ENCODE measurements at places on chromosomes 2 and 18.

- peak; percentile 8 for DNase-seq
Measured at GRCh38 chr2:177753682-177754491, 318.7 kb downstream of the PDE11A start.

DNA sequence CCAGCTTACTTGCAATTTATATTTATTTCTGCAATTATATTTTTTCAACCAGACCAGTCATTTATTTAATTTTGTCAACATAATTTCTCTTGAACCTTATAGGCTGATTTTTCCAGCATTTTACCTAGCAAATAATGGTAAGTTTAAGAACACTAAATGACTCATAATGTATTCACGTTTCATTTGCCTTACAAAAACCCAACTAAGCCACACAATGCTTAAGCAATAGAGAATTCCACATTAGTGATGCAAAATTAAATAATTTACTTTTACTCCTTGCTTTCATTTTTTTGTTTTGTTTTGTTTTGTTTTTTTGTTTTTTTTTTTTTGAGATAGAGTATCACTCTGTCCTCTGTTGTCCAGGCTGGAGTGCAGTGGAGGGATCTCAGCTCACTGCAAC, 110.4 kb upstream of the VRK2 start:
- DNase-seq = no peak

GRCh38 chr2:70984576-70985282, 6.3 kb downstream of the ANKRD53 start:
- DNase-seq = peak; percentile 62

DNA sequence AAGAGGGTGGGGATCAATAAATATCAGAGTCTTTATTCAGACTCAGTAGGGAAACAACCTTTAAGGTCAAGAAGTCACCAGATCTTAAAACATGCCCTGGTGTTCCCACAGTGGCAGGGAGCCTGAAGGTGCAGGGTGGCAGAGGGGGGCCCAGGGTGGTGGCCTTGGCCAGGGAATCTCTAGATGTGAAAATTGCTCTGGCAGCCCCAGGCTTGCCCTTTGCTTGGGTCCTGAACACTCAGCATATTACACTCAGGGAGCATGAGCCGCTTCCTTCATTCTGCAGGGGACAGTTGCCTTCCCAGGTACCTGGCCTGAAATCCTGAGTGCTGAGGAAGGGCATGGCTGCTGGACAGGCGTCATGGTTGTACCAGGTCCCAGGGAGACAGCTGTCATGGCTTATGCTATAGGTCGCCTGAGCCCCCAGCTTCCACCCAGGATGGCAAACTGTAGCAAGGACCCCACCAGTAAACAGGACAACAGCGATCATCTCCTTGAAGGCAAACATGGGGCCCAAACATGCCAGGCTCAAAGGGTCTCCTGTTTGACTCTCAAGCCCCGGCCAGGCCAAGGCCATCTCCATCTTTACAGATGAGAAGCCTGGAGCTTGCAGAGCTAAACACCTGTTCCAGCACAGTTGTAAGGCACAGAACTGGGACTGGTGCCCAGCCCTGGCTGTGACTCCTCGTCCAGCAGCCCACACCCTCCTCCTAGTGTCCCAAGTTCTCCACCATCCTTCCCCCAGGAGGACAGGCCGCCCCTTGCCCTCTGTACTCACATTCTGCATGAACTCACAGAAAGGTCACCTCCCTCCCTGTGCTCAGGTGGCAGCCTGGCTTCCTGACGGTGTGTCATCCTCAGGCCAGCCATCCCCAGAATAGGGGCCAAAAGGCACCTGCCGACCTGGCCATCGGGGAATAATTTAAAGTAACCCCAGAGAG, 14.6 kb downstream of the ABCG8 start:
- no peak for DNase-seq

- no peak for DNase-seq
Measured at GRCh38 chr18:10049747-10050146, 135.9 kb downstream of the VAPA start.

DNA sequence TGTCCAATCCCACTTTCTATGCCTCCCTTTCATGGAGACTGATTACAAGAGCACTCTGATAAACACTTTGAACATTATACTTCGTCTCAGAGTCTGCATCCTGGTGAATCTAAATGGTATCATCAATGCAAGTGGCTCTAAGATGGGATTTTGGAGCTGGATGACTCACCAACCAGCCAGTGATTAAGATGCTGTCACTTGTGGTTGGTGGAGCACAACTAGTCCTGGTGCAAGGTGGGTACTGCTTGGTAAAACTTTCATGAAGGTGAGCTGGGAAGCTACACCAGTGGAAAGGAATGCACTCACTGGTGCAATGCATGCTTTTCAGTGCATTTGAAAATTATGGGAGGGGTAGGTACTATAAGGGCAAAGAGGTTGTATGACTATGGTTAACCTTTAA, 137.7 kb upstream of the TRIB2 start:
- no peak for DNase-seq

GRCh38 chr2:154527962-154528361, 170.5 kb upstream of the KCNJ3 start:
- DNase-seq = no peak

DNA sequence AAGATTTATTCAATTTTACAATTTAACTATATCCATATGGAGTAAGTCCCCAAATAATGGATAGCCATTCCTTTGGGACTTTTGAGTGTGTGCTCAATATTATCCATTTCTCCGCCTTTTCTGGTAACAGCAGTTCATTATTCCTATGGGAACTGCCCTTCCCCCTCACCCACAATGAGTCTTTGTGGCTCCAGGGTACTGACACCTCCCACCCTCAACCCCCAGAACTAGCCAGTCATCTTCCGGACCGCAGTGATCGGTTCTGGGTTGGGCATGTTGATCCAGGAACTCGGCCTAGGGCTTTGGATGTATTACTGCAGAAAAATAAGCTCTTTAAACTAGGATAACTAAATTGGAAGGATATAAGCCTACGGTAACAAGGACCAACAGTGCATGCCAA, 45.4 kb upstream of the CCDC150 start:
- no peak for DNase-seq

DNA sequence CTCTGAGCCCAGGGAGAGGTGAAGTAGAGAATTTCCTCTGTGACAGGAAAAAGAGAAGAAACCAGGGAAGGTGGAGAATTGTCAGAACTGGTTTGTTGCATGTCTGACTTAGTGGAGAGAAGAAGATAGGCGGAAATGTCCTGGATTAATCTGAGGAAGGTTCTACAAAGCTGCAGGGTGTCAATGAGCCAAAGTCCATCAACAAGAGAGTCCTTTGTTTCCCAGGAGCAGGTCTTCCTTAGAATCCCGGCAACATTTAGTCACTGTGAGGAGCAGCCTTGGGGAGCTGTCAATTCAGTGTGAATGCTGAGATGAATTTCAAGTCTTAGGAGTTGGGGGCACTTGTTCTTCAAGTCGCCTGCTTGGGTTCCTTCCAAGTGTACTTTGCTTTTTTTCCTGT, 88.4 kb upstream of the CELF4 start:
- DNase-seq = no peak

DNA sequence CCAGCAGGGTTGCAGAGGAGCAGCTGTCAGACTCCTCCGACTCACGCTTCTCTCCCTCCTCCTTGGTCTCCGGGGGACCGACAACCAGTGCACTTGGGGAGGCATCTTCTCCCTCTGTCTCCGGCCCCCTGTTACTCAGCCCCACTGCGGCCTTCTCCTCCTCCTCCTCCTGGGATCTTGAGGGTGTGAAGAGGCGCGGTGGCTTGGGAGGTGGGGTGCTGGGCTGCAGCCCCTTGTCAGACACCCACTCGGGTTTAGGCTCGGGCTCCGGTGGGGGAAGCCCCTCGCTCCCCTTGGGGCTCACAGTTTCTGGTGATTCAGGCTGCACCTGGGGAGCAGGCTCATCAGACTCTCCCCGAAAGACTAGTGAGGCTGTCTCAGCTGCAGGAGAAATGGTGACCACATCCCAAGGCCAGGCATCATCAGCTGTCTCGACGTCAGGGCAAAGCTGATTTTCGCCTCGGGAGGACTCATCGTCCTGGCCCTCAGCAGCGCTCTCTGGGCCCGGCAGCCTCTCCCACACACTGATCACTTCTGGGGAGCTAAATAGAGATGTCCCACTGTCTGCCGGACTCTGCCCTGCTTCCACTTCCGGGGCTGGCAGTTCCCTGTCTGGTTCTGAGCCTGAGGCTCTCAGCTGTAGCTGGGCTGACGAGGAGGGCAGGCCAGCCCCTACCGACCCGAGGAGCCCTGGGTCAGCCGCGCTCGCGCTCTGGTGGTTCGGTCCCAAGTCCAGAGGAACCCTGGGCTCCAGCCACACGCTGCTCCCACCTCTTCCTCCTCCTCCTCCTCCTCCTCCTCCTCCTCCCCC, 9.0 kb upstream of the SFXN5 start:
- DNase-seq = no peak

DNA sequence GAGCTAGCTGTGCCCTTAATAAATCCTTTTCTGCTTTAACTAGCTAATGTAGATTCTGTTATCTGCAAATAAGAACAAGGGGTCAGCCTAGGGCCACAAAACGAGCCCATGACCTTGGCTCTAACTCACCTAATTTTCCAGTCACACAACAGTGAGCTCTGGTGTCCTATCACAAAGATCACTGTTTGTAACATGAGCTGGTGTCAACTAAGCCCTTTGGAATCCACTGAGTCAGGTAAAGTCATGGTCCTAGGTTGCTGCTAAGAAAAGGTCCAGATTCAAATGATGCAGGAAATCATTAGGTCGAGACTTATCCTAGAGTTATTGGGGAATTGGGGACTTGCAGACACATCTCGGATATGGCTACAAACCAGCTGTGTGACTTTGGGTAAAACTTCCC, 49.9 kb downstream of the ST8SIA5 start:
- DNase-seq = no peak

- no peak for DNase-seq
Measured at GRCh38 chr2:128722489-128722888, 403.8 kb upstream of the HS6ST1 start.

DNA sequence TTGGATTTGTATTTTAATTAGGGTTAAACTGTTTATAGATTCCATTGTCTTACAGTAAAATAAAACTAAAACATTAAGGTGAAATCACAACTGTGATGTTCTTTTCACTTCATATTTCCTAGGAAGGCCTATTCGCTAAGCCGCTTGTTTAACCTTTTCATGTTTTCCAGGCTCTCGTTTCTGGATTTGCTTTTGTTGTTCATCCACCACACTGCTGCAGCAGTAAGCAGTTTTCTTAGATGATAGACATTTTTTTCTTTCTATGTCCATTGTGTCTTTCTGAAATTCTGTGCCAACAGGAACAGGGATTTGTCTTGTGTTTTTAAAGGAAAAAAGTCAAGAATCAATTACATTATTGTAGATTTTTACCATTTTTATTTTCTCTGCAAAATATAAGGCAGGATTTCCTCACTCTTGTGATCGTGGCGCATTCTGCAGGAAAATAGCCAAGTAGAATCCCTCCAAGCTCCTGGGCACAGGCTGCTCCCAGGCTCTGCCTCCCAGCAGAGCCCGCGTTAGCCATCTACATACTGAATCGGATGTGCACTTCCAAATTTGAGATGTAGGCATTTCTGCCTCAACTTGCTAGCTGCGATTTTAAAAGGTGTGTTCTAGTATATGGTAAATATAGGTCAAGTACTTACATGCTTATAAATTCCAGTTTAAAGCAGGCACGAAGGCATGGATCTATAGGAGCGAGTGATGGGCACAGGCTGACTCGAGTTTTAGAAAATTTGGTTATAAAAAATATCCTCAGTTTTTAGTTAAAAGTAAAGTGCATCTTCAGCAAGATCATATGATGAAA, 10.2 kb downstream of the TSHZ1 start:
- DNase-seq = no peak

GRCh38 chr2:102235491-102235890, 48.7 kb downstream of the IL1RL2 start:
- DNase-seq = no peak

- no peak for DNase-seq
Measured at GRCh38 chr2:515441-516127, 161.6 kb downstream of the TMEM18 start.

All from neural crest cell (in vitro differentiated cells).